ENCODE measurements at places on chromosomes 2 and 18.

DNA sequence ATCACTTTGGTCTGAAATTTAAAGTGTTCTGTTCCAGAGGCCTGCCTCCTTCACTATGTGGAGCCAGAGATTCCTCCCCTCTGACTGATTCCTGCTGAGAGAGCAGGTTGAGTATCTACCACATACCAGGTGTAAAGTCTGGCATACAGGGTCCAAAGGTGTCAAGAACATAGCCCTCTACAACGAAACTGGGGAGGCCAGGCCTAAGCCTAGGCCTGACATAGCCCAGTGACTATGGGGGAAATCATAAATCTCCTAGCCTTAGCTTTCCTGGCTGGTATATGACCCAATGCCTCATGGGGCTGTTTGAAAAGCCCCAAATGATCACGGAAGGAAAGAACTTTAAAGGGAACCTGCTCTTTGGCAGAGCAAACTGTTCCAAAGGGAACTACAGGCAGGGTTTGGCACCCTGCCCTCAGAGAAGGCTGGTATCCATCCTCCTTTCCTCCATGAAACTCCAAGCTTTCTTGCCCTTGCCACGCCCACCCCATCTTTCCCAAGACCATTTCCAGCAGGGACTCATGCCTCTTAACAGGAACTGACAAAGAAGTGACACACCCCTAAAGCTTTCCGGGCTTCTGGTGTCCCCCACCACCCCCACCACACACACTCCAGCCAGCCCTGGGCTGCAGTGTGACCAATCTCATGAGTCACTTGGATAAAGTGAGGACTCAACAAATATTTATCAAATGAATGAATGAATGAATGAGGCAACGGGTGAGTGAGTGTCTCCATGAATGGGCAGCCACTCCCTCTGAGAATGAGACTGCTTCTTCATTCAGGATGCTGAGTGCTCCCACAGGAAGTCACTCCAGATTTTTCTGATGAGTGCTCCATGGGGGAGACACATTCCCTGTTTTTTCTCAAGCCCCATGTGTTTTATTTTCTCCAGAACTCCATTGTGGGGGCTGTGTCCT is 114.5 kb upstream of the STPG4 start:
- DNase-seq, result no peak

DNA sequence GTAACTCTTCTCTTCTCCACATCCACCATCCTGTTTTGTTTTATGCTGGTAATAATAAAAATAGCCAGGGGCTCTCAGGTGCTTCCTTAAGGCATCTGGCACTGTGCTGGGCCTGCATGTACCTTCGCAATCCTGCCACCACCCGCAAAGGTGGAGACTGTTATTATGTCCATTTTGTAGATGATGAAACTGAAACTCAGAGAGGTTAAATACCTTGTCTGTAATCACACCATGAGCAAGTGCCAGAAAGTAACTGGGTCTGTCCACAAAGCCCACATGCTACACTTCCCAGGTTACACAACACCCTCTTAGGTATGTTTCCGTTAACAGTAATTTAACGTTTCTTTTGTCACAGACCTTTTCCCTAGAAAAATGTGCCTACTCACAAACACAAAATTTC is 27.0 kb downstream of the NRP2 start:
- DNase-seq, result no peak

- no peak for DNase-seq
Observed at GRCh38 chr2:235727891-235728799, 234.3 kb downstream of the AGAP1 start.

DNA sequence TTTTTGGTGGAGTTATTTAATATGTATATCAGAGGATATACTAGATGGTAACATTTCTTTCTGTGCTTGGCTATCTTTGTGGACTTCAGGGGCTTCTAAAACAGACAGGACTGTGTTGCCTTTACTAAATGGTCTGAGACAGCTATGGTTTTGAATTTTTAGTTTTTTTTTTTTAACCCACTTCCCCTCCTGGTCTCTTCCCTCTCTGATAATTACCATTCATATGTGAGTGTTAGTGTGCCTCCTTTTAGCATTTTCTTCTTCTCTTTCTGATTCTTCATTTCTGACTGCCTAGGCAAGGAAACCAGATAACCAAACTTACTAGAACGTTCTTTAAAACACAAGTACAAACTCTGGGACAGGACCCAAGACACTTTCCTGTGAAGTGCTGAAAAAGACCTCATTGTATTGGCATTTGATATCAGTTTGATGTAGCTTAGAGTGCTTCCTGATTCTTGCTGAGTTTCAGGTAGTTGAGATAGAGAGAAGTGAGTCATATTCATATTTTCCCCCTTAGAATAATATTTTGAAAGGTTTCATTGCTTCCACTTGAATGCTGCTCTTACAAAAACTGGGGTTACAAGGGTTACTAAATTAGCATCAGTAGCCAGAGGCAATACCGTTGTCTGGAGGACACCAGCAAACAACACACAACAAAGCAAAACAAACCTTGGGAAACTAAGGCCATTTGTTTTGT is 52.7 kb downstream of the SMAD4 start:
- DNase-seq, result no peak

- no peak for DNase-seq
Observed at GRCh38 chr2:190856985-190857384, 23.6 kb upstream of the GLS start.

DNA sequence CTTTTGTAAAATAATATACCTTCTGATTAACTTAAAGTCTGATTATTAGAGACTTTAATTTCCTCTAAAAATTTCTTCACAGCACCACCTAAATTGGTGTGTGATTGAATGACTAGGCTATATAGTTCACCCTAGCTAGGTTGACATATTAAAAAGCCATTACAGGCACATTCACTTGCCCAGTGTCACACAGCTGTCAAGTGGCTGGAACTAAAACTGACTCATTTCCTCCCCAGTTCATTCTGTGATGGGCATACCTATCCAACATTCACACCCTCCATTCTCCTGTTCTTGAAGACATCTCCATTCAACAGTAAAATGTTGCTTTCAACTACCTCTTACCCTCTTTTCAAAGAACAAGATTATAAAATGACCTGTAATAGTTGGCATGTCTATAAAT is 334.5 kb downstream of the ARHGAP15 start:
- no peak for DNase-seq

Data from stimulated activated CD8-positive, alpha-beta memory T cell treated with anti-CD3 and anti-CD28 coated beads, Interleukin-15, amount 100 ng/mL, for 24 hours (primary cell).